Brain microvascular endothelial cell (primary cell): ENCODE measurements at places on chromosomes 3 and 15.

- DNase-seq = no peak
Measured at GRCh38 chr15:76073554-76073953, 13.8 kb downstream of the TMEM266 start.

DNA sequence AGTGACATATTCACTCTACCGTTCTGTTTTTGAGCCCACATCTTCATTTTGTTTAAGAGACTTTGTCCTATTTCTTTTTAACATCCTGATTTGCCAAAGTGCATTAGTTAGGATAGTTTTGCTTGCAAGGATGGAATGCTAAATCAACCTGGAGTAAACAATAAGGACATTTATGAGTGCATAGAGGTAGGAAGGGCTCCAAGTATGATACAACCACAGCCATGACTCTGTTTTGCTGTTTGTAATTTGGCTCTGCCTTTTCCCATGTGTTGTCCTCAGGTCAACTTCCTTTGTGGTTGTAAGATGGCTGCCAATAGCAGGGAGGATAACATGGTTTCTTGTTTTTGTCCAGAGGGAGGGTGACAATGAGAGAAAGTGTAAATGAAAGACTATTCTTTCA lies 66.4 kb upstream of the GOLIM4 start:
- no peak for DNase-seq

DNA sequence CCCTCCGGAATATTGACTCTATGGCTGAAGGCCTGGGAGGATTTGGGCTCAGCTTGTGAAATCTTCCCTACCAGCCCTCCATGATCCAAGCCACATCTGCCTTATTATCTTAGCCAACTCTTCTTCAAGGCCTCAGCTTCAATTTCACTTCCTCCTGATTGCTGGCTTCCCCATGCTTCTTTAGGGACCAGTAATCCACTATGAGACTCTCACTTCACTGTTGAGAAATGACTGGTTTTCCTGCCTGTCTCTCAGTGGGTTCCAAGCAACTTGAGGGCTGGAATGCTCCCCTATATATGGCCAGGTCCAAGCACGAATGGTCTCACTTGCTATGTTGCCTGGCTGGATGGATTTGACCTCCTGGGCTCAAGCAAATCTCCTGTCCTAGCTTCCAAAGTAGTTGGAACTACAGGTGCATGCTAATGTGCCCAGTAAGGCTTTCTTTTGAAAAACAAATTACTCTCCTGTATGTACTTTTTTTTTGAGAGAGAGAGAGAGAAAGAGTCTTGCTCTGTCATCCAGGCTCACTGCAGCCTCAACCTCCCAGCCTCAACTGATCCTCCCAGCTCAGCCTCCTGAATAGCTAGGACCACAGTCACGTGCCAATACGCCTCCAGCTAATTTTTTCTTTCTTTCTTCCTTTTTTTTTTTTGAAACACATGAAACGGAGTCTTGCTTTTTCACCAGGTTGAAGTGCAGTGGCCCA lies 7.9 kb upstream of the PIK3CB start:
- DNase-seq = no peak

DNA sequence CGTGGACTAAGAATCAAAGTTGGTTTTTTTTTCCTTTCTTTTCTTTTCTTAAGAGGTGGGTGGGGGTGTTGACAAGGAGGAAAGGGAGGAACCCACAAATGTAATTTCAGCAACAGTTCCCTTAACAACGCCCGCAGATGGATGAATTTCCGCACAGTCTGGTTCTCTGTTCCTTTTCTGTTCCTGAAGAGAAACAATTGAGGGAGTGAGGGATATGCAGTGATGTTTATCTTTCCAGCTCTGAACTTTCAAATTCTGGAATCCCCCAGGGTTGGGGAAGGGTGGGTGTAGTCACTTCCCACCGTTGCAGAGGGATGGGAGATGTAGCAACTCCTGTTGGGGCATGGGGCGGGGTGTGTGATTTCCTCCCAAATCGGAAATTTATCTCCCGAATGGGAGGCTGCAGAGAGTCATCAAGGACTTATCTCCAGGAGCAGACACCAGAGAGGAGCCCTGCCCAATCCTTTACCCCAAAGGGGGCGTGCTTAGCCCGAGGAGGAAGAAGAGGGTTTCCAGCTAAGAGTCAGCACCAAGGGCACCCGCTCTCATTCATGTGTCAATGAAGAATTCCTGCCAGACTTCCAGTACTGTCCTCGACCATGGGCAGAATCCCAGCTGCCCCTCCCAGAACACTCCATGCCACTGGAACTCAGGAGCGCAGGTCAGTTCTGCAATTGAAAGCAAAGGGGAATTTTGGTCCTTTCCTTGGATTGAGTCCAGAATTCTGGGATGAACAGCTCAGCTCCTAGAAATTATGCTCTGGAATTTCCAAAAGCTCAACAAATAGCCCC lies 35.0 kb upstream of the CFAP161 start:
- DNase-seq = no peak

DNA sequence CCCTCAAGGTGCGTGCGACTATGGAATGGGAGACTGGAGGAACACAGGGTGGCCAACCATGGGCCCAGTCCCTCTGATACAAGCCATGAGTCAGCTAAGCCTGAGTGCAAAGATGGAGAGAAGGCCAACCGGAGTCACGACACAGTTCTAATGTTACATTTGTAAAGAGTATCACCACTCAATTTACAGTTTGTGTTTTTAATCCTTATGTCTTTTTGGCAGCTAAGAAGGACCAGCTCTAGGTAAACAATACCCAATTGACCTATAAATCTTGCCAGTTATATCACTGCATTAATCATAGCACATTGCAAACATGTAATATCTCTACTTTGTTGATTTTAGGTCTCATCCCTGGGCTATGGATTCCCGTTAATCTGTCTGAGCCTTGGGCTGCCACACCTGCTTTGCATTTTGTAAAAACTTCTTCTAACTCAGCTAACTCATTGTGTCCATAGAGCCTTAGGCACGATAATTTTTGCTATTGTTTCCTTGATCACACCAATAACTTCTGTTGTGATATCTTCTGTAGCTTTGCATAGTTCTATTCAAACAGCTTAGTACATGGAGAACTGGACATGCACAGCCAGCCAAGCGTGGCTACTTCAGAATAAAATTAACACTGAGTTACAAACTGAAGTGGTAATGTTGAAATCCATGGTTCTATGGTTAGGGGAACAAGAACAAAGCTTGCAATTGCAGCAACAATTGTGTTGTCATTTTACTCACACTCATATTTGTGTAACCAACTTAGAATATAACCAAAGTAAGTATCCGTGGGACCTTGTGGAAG lies 50.3 kb downstream of the LSM3 start:
- DNase-seq = no peak

GRCh38 chr3:15647611-15648167 lies 46.1 kb downstream of the BTD start:
- peak; percentile 97 for DNase-seq

DNA sequence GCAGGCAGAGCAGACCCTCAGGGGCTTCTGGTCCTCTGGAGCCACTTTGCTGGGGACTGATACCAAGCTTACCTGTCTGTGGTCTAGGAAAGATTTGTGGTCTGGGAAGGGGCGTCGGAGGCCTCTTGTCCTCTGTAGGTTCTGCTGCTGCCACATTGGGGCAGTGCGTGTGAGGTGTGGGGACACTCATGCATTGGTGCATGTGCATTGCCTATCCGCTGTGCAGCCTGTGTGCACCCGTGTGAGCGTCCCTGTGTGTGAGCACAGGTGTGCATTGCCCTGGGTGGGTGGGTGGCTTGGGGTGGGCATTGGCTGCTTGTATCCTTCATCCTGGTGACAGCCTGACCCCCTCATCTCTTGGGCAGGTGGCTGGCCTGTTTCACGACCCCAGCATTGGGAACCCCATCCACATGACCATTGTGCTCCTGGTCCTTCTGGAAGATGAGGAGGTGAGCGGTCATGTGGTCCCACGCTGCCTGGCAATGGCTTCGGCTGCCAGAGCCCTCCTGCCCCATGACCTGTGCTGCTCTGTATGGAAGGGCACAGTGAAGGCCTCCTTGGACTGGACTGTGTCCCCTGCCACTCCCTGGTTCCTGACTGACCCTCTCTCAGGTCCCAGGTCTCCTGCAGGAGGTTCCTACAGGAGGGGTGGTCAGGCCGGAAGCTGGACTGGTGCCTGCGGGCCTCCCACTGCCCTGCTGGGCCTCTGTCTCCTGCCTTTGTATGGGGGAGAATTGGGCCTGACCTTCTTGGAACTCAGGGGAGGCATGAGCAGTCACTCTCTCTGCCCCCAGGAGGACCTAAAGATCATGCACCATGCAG lies 41.5 kb downstream of the SAXO2 start:
- DNase-seq = no peak

DNA sequence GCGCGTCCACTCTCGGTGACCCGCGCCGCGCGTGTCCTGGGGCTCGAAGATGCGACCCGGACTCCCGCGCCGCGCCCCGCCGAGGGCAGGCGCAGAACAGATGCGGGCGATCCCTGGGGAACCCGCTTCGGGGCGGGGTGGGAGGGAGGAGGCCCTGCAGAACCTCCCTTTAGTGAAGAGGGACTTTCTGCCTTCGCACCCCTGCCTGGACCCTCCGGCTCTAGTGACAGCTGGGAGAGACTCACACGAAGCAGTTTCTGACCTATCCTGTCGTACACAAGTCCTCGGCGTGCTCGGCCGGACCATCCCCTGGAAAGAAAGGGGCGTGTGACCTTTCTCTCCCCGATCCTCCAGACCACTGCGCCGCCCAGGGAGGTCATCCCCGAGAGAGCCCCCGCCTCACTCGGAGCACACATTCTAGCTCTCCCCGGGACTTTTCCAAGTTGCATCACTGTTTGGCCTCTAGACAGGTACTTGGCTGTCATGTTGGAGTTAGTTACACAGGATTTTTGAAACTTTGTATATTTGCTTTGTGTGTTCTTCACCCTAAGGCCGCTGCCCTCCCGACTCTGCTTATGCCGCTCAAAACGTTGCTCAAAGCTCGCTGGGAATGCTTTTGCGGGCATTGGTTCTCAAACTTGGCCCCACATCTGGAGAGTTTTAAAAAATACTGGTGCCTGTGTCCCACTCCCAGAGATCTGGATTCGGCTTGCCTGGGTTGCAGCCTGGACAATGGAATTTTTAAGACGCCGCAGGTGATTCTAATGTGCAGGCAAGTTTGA lies 582 bp downstream of the CGNL1 start:
- no peak for DNase-seq

GRCh38 chr3:4809922-4810321 lies 169.3 kb upstream of the BHLHE40 start:
- DNase-seq = no peak

- no peak for DNase-seq
Measured at GRCh38 chr3:47503033-47503432, 10.5 kb downstream of the ELP6 start.

DNA sequence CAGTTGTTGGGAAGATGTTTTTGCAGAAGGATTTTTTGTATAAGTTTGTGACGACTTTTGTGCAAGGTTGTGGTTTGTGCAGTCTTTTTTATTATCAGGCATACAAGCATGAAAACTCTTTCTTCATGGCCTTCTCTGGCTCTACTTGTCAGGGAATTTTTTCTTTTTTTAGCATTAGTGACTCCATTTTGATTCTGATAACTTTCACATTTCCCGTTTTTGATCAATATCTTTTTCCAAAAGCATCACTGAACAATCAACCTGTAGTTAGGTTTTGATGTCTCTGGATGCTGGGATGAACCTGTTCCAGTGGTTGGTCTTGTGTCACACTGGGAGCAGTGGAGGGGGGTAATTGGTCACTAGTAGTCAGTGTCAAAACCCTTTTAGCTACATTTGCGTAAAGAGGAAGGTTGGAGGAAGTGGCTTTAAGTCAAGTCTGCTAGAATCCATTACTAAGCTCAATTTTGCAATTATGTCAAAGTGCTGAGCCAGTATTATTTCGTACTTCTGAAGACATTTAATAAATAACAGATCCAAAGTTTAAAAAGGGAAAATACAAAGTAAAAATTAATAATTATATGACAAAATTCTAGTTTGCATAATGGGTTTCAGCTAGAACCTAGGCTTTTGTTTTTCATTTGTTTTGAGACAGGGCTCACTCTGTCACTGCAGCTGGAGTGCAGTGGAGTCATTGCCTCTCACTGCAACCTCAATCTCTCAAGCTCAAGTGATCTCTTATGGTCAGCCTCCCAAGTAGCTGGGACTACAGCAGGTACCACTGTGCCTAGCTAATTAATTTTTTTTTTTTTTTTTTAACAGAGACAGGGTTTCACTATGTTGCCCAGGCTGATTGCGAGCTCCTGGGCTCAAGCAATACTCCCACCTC lies 18.8 kb upstream of the CFAP161 start:
- no peak for DNase-seq

GRCh38 chr3:174325834-174326700 lies 533.1 kb upstream of the NAALADL2 start:
- DNase-seq = no peak

- DNase-seq = peak; percentile 27
Measured at GRCh38 chr3:120404876-120405275, 45.9 kb downstream of the FSTL1 start.

- DNase-seq = no peak
Measured at GRCh38 chr3:32137870-32138269, 31.4 kb downstream of the GPD1L start.

DNA sequence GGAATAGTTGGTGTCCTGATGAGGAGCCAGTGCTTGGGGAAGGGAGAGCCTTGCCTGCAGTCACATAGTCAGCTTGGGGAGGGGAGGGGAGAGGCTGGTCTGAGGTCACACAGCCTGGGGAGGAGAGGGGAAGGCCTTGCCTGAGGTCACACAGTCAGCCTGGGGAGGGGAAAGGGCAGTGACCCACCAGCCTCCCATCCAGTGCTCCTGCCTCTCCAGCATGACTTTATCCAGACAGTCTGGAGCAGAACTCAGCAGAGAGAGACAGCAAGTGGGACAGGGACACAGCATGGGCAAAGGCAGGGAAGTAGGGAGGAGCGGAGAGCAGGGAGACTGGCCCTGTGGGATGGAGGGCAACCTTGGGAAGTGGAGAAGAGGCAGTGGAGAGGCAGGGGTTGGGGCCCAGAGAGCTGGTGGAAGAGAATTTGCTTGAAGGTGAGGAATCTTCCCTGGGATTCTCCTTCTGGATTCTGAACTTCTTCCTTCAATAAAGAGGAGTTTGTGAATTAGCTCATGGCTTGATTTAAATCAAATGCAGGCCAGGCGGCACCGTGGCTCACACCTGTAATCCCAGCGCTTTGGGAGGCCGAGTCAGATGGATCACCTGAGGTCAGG lies 64.5 kb downstream of the CORO2B start:
- DNase-seq = no peak

DNA sequence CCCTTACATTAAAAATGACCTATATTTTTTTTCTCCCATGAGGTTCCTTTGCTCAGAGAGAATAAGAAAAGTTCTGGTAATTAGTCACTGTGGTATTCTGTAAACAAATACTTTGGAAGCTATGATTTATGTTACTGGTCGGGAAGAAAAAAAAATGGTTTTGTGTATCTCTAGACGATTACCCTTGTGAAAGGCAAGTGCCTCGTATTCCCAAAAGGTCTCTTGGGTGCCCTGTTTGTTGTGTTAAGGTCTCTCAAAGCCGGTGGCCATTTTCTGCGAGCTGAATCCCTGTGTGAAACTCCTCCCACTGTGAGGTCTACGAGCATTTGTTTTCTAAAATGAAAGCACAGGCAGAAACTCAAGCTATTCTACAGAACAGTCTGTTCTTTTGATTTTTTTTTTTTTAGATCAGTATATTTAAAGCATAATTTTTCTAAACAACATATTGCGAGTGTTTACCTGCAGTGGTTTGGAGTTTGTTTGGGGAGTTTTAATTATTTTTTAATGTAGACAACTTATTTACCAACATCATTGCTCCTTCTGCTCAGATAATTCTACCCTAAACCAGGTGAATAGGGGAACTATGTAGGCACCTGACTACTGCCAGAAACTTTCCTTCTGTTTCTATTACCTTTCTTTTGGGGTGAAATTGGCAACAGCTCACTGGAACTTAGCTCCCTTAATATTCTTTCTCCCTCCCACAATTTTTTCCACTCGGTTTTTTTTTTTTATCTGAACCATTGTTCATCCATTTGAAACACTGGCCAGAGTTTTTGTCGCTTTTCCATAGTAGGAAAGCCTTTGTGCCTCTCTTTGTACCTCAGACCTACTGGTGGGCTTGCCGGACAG lies 44.0 kb downstream of the ZBTB38 start:
- peak; percentile 90 for DNase-seq
